ENCODE measurements at places on chromosomes 1 and 21.

DNA sequence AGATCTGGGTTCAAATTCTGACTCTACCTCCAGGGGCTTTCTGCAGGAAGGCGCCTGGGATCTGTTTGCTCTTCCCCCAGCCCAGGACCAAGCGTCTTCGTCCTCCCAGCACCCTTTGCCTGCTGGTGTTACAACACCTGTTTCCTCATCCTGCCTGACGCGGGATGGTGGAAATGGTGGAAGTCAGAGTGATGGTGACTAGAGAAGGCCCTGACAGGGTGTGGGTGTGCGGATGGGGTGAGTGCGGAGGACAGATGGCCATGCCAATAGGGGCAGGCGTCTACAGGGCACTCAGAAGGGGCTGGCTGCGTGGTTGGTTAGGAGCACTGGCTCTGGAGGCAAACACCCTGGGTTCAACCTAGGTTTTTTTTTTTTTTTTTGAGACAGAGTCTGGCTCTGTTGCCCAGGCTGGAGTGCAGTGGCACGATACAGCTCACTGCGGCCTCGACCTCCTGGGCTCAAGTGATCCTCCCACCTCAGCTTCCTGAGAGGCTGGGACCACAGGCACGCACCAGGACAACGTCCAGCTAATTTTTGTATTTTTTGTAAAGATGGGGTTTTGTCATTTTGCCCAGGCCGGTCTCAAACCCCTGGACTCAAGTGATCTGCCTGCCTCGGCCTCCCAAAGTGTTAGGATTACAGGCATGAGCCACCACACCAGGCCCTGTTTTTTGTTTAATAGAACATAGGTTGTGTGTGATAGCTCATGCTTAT is 1.5 kb downstream of the THEMIS2 start:
- no peak for DNase-seq

GRCh38 chr1:218209351-218209861 is 75.7 kb upstream of the RRP15 start:
- DNase-seq, result no peak

DNA sequence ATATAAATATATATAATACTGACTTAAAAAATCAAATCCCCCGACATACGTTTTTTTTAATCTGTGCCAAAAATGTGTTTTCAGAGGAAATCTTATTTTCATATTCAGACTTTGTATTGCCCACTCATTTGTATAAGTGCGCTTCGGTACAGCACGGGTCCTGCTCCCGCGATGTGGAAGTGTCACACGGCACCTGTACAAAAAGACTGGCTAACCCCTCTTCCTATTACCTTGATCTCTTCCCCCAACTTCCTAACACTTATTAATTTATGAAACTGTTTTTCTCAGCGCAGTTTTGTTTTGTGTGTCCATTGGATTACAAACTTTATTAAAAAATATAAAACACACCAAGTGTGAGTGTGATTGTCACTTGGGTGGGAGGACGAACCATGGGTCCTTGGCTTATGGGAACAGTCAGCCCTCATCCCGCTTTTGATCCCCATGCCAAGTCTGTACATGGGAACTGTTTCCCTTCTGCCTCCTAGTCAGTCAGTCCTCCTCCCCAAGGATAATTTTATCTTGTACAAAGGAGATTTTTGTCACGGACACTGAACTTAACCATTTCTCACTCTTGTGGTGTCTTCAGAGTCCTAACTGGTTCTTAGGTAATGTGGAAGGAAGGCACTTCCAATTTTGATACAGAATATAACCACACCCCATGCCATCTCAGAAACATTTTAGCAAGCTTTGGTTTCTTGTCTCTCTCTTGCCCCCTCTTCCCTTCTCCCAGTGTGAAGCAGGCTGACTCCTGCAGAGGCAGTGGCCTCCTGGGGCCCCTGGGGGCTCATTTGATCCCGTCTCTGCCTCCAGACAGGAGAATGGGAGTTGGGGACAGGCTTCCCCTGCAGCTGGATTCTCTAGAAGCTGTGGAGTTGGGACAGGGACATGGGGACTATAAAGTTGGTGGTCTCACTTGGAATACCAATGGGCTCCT is 35.5 kb downstream of the ZBTB17 start:
- DNase-seq, result no peak

DNA sequence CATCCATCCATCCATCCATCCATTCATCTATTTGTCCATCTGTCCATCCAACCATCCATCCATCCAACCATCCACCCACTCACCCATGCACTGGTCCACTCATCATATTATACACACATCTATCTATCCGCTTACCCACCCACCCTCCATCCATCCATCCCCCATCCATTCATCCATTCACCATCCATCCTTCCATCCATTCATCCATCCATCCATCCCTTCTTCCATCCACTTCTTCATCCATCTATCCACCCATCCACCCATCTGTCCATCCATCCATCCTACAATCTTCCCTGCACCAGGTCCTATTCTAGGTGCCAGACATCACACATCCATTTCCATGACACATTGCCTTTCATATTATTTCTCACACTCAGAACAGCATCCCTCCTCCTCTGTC is 87.1 kb upstream of the ROR1 start:
- no peak for DNase-seq

DNA sequence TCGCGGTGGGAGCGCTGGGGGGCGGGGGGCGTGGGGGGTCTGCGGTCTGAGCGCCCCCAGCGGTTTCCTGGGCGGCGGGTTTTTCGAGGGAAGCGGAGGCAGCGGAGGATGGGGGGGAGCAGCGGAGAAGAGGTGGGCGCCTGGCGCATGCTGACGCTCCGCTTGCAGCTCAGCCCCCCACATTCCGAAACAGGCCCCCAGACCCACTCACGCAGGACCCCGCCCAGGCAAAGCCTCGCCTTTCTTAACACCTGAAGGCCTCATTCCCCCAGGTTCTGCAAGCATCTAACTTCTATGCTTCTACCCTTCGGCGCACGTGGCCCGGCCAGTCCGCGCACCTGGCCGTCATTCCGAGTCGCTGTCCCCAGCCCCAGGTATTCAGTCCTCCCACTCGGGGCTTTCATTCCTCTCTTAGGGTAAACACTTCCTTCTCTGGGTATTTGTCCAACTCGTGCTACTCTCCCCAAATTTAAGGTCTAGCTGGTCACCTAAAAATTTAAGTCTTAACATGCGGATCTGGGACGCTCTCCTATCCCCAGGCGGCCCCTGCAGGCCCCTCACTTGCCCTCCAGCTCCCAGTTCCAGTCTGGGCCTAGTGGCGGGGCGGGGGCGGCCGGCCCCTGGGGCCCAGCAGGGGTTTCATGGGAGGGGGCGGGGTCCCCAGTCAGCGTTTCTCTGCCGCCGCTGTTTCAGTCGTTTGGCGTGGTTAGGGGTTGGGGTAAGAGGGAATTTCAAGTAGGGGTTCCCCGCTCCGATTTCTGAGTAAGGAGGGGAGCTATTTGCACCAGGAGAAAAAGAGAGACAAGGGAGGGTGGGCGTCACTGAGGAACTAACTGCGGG is 2.8 kb upstream of the ZBTB7B start:
- DNase-seq, result no peak

- DNase-seq, result no peak
Observed at GRCh38 chr1:117679299-117679698, 73.5 kb downstream of the TENT5C start.

GRCh38 chr1:111127923-111128643 is 11.8 kb downstream of the DRAM2 start:
- DNase-seq, result no peak

GRCh38 chr1:17441265-17441992 is 2.0 kb upstream of the RCC2 start:
- DNase-seq, result no peak

- DNase-seq, result peak; percentile 71
Observed at GRCh38 chr21:45541221-45542039, 810 bp downstream of the SLC19A1 start.

GRCh38 chr21:38770660-38771059 is 35.1 kb upstream of the ETS2 start:
- DNase-seq, result no peak

DNA sequence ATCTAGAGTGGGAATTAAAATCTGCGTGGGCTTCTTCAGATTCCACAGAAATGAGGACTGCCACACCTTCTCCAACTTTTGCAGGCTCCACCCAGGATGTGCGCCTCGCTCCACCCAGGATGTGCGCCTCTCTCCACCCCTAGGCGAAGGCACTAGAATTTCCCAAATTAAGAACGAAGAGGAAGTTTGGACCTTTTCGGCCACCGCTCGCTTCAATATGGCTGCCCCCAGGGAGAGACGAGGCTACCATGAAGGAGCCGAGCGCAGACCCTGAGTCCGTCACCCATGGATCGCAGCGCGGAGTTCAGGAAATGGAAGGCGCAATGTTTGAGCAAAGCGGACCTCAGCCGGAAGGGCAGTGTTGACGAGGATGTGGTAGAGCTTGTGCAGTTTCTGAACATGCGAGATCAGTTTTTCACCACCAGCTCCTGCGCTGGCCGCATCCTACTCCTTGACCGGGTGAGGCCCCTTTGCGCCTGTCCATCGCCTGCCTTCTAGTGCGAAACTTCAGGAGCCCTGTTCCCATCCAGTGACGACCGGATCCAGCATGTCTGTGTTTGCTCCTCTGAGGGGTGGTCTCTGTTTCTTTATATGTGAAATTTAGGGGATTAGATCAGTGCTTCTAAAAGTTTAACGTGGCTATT is at the start of the genes CRYZ and TYW3:
Gene CRYZ, minus strand, starts transcription at position 91 of the 644 bp plus-strand sequence. CDS start 8,229 bp downstream, outside the sequence.
Gene TYW3, plus strand, starts transcription at position 193 of the 644 bp plus-strand sequence. Its CDS starts 93 bp downstream, at position 286.
- DNase-seq, result peak; percentile 78

GRCh38 chr1:205430696-205431305 is 8.9 kb upstream of the LEMD1 start:
- DNase-seq, result peak; percentile 48

DNA sequence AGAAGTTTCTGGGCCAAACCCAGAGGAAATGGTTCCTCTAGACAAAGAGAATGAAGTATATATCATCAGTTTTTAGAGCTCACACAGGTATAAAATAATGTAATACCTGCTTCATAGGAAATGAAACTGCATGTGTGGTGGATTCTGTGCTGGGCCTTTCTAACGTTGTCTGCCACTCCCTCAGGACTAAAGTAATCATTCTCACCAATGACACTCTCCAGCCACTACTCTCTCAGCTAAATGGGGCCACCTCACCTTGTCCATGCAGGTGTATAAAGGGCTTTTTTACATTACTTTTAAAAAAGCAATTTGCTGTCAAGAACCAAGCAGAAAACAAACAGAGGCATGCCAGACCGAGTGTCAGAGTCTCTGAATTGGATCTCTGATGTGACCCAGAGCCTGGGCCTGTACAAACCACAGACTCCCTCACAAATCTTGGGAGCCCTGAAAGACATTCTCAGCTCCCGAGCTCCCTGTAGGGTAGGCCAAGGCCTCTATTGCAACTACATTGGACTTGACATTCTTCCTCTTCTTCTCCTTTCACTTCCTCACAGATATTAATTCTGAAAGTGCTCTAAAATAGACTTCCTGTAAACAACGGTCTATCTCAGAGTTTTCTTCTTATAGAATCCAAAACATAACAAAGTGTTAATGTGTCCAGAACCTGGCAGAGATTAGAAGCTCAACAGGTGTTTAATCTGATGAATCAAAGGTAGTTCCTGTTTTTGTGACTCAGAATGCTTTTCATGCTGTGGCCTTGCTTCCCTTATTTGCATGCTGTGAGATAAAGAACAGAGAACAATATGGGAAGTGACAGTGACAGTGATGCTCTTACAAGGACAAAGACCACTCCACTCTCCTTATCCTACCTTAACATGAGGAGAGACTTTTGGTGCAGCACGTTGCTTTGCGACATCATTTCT is 8.6 kb downstream of the AIM2 start:
- no peak for DNase-seq

- no peak for DNase-seq
Observed at GRCh38 chr1:180131510-180131909, 23.2 kb upstream of the QSOX1 start.

- DNase-seq, result no peak
Observed at GRCh38 chr1:173414136-173414535, 63.0 kb upstream of the PRDX6 start.

DNA sequence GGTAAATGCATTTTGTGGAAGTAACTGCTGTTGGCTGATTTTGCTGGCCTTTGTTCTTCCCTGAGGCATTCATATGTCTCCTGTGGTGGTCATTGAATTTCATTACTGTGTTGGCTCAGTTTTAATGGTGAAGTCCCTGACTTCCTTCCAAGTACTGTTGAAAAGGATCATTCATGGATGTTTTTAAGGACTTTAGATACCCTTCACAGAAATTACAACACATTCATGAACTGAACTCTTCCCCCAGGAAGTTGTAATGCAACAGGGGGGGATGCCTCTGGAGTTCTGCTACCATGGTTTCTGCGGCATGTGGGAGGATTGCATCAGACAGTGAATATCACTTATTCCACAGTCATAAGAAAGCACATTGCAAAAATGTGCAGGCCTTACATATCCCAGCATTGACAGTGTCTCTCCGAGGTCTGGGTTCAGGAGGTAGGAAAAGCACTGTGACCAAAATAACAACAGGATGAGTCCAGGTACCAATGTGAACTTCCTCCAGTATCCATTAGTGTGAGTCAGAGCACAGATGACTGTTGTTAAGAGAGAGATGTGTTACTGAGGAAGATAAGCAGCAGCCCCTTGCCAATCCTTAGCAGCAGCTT is 2.1 kb upstream of the RAB3GAP2 start:
- no peak for DNase-seq

GRCh38 chr1:152967201-152967600 is 3.2 kb upstream of the SPRR4 start:
- no peak for DNase-seq

GRCh38 chr1:199851439-199852140 is 175.9 kb upstream of the NR5A2 start:
- no peak for DNase-seq

DNA sequence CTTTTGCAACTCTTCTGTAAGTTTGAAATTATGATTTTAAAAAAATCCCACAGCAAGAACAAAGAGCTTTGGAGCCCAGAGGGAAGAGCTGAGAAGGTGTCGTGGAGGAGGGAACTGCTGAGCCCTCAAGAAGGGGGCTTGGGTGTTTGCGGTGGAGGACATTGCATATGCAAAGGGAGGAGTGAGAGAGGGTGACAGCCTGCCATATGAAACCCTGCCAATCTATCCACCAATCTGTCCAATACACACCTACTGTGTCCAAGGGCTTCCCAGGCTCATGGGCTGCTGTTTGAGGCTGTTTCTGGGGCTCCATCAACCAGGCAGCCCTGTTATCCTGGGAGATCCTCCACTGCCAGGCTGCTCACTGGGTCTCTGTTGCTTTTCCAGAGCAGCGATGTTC is 15.2 kb downstream of the WNT4 start:
- no peak for DNase-seq

DNA sequence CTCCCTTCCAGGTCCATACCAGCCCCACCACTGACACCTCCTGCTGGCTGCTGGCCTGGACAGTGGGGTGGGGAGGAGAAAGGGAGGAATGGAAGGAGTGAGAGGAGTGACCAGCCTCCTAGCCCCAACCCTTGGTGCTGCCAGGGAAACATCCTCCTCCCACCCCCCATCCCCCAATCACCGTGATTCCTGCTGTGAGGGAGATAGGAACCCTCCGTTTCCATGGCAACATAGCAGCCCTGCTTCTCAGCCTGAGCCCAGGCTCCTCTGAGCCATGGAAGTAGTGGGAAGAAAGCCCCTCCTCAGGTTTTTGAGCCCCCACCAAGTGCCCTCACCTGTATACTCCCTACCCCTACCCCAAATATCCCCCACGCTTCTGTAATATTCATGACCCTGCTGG is 44.4 kb upstream of the SCMH1 start:
- DNase-seq, result no peak

- DNase-seq, result no peak
Observed at GRCh38 chr1:30637183-30637980, 86.0 kb downstream of the MATN1 start.

GRCh38 chr1:172903581-172904220 is 147.0 kb downstream of the TNFSF18 start:
- DNase-seq, result no peak

- DNase-seq, result no peak
Observed at GRCh38 chr21:33572350-33572749, 16.1 kb downstream of the DONSON start.
